B cell (primary cell): ENCODE measurements at places on chromosomes 7 and 10. TPM values are rescaled to one million over a fixed set of nuclear protein-coding genes. Genes with fewer than 3 reads are reported as not detected.

SPDYE1 gene
- 0.10 TPM in 1 of 2 replicates, not detected in the other for total RNA-seq

IQUB gene
- 0.12 and 0.27 TPM in 2 replicates for total RNA-seq

AKR1D1 gene
- total RNA-seq, result not detected in 2 replicates

GRID1 gene
- not detected in 2 replicates for total RNA-seq

DNA sequence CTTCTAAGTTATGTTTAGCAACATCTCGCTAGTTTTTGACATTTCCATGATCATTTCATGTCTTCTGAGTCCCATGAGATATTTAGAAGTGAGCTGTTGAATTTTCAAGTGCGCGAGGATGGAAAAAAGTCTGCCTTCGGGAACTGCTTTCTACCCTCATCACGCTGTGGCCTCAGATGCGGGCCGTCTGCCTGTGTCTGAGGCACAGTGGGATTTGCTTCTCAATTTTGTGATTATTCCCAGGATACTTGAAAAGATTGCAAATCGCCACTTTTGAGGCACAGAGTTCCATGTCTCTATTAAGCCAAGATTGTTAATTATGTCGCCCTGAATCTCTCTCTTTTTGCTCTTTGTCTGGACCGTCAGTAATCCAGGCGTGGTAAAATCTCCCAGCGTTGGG is 30.8 kb upstream of the NKX6-2 start:
- no peaks in the 10 kb centered on the region for H3K36me3 ChIP-seq
- DNase-seq, result no peak
- no peak overlapping the region for H3K4me3 ChIP-seq
- H3K27ac ChIP-seq, result no peak overlapping the region

GRCh38 chr7:27207348-27207985 is 7.6 kb upstream of the HOXA13 start:
- no peak overlapping the region for H3K27ac ChIP-seq
- H3K4me1 ChIP-seq, result peaks cover 19% of the 10 kb centered on the region
- peaks cover 96% of the 10 kb centered on the region for H3K27me3 ChIP-seq
- H3K4me3 ChIP-seq, result no peak overlapping the region
- no peak for DNase-seq
- H3K36me3 ChIP-seq, result no peaks in the 10 kb centered on the region

GRCh38 chr10:110212119-110213006 is 5.0 kb downstream of the MXI1 start:
- DNase-seq, result peak; percentile 71
- peaks cover 5% of the 10 kb centered on the region for H3K27me3 ChIP-seq
- H3K4me1 ChIP-seq, result peaks cover 38% of the 10 kb centered on the region
- peak overlapping the region; percentile 9 for H3K27ac ChIP-seq
- H3K36me3 ChIP-seq, result no peaks in the 10 kb centered on the region
- H3K4me3 ChIP-seq, result peak overlapping the region; percentile 82

- H3K27ac ChIP-seq, result no peak overlapping the region
- DNase-seq, result no peak
- H3K27me3 ChIP-seq, result no peaks in the 10 kb centered on the region
- no peaks in the 10 kb centered on the region for H3K36me3 ChIP-seq
- no peaks in the 10 kb centered on the region for H3K4me1 ChIP-seq
- H3K4me3 ChIP-seq, result no peak overlapping the region
Measured at GRCh38 chr10:120719333-120719732, 131.8 kb upstream of the WDR11 start.

DNA sequence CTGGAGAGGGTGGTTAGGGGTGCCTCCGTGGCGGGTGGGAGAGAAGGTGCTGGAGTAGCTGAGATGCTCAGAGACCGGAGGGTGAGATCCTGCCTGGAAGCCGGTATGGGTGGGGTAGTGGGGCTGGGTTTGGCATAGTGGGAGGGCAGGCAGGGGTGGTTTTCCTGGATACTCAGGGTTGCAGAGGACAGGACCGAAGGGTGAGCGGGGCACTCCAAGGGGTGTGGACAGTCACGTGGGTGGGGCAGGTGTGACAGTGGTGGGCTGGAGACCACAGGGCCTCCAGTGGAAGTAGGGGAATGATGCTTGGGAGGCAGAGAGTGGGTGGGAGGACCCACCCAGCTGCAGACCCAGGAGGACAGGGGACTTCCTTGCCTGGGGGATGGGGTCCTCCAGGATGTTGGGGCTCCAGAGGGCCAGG is 1.9 kb downstream of the SCART1 start:
- H3K4me1 ChIP-seq, result no peaks in the 10 kb centered on the region
- DNase-seq, result no peak
- no peaks in the 10 kb centered on the region for H3K27me3 ChIP-seq
- no peak overlapping the region for H3K4me3 ChIP-seq
- no peaks in the 10 kb centered on the region for H3K36me3 ChIP-seq
- H3K27ac ChIP-seq, result no peak overlapping the region

GRCh38 chr7:78690174-78690573 is 763.3 kb downstream of the MAGI2 start:
- no peak overlapping the region for H3K4me3 ChIP-seq
- H3K27ac ChIP-seq, result no peak overlapping the region
- no peaks in the 10 kb centered on the region for H3K4me1 ChIP-seq
